ENCODE measurements at places on chromosomes 13 and 19.

- DNase-seq = no peak
Measured at GRCh38 chr19:46618670-46619231, 6.1 kb downstream of the PTGIR start.

GRCh38 chr13:40026174-40026585, 370.7 kb downstream of the COG6 start:
- peak; percentile 9 for DNase-seq

DNA sequence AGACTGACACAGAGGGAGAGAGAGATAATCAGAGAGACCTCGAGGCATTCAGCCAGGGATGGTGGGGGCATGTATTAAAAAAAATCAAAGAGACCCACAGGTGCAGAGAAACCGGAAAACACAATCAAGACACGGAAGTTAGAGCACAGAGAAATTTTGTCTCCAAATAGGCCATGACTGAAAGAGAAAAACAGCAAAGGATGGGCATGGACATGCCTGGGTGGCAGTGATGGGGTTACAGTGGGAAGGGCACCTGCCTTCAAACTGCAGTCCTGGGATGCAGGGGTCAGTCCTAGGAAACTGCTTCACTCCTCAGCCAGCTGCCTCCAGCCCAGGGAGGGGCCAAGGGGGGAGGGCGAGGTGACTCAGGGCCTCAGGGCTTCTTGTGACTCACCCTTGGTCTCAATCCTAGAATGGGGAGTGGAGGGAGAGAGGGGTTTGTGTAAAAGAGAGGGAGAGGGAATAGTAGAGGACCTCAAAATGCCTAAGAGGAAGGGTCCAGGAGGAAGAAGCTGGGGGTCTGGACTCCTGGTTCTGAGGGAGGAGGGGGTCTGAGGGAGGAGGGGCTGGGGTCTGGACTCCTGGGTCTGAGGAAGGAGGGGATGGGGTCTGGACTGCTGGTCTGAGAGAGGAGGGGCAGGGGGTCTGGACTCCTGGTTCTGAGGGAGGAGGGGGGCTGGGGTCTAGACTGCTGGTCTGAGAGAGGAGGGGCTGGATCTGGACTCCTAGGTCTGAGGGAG, 3.6 kb upstream of the KCNN4 start:
- peak; percentile 42 for DNase-seq

DNA sequence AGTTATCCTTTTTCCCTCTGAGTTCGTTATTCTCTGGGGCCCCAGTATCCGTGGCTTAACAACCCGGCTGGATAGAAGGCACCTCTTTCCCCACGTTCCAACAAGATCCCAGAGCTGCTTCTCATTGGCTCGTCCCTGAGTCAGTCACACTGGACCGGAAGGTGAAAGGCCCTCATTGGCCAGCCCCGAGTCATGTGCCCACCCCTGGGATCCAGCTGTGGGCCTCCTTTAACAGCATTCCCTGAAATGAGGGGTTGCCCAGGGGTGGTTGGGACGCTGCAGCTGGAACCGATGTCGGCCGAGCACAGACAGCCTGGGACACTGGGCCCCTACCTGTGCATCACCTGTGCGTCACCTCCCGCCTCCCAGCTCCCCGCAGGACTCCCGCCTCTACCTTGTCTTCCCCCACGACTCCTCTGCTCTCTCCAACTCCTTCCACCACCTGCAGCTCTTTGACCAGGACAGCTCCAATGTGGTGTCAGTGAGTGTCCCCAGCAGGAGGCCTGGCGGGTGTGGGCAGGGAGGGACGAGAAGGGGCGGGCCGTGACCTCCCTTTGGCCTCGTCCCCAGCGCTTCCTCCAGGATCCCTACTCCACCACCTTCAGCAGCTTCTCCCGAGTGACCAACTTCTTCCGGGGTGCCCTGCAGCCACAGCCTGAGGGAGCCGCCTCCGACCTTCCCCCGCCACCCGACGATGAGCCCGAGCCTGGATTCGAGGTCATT, 4.3 kb downstream of the TBC1D17 start:
- no peak for DNase-seq

DNA sequence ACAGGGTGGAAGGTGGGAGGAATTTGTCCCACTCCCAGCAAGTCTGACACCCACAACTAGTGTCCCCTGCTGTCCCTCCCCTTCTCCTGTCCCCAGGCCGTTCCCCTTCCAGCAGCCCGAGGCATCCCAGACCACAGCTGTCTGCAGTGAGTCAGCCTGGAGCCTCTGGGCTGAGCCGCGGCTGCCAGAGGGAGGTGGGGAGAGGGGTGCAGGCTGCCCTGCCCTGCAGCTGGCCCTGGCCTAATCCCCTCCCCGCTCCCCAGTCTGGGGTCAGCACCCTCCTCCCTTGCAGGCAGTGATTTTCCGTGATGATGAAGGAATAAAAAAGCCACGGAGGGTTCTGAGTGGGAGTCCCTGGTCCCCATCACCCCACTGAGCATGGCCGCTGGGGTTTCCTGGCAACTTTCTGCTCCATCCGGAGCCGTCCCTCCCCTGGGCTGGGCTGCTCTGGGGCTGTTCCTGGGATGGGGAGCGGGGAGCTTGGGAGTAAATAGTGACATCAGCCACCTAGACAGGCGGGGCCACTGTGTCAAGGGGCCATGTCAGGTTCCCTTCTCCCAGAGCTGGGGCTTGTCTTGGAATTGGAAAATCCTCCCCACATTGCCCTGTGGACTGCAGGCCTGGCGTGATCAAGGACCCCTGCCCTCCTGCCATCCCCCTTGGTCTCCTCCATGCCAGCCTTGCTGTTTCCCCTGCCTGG, 16.8 kb downstream of the SPC24 start:
- DNase-seq = no peak

Measured in stimulated activated CD4-positive, alpha-beta T cell treated with anti-CD3 and anti-CD28 coated beads, Interleukin-15, amount 100 ng/mL, for 1 hour (primary cell).